Activated CD8-positive, alpha-beta T cell treated with anti-CD3 and anti-CD28 coated beads, Interleukin-2, amount 10 ng/mL, durations not matched to agents 7 days and 5 days (primary cell): ENCODE measurements at places on chromosomes 11 and 22. TPM values are rescaled to one million over a fixed set of nuclear protein-coding genes. Genes with fewer than 3 reads are reported as not detected.

GRCh38 chr11:1930462-1930830, 10.9 kb downstream of the TNNT3 start:
- DNase-seq, result no peak

Gene PIWIL4
- total RNA-seq, result 0.53 TPM

Gene GGTLC3
- total RNA-seq, result not detected

GRCh38 chr11:7490535-7490934, 5.2 kb downstream of the OLFML1 start:
- DNase-seq, result no peak

Gene BIK
- 1.7 TPM for total RNA-seq

Gene ASCL2
- total RNA-seq, result 0.53 TPM

DNA sequence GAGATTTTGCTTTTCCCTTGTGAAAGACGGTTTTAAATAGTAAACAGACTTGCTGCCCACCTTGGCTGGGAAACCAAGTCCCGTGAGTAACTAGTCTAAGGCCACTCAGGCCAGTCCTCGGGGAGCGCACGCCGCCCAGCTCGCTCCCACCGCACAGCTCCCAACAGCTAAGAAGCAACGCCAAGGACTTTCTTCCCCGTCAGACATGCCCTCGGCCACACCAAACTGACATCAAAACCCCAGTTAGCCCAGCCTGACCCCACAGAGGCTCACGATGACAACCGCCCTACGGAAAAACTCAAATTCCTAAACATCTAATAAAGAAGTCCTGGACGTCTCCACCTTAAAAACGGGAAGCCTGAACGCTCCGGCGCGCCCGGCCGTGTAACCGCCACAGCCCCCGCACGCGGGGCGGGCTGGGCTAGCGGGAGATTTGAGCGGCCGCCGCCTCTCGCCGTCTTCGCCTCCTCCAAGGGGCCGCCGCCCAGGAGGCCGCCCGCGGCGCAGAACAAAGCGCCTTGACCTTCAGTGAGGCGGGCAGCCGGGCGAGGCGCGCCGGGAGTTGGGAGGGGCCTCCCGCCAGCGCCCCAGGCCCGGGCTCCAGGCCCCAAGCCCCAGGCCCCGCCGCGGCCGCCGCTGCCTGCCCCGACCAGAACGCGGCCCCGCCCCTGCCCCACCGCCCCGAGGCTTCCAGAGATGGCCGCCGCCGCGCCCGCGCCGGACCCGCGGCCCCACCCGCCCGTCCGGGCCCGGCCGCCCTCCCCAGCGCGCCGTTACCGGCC, 486 bp downstream of the NAP1L4 start:
- peak; percentile 42 for DNase-seq

Gene TEX12
- not detected for total RNA-seq

GRCh38 chr11:128575174-128575960, 12.0 kb downstream of the ETS1 start:
- no peak for DNase-seq

GRCh38 chr11:75635066-75635862, 33.6 kb downstream of the MAP6 start:
- no peak for DNase-seq

Gene SOX6
- not detected for total RNA-seq

- DNase-seq, result peak; percentile 48
Measured at GRCh38 chr11:69382131-69383128, 88.5 kb downstream of the MYEOV start.

Gene C22orf31
- not detected for total RNA-seq

GRCh38 chr11:123484448-123484847, 54.4 kb downstream of the GRAMD1B start:
- no peak for DNase-seq

DNA sequence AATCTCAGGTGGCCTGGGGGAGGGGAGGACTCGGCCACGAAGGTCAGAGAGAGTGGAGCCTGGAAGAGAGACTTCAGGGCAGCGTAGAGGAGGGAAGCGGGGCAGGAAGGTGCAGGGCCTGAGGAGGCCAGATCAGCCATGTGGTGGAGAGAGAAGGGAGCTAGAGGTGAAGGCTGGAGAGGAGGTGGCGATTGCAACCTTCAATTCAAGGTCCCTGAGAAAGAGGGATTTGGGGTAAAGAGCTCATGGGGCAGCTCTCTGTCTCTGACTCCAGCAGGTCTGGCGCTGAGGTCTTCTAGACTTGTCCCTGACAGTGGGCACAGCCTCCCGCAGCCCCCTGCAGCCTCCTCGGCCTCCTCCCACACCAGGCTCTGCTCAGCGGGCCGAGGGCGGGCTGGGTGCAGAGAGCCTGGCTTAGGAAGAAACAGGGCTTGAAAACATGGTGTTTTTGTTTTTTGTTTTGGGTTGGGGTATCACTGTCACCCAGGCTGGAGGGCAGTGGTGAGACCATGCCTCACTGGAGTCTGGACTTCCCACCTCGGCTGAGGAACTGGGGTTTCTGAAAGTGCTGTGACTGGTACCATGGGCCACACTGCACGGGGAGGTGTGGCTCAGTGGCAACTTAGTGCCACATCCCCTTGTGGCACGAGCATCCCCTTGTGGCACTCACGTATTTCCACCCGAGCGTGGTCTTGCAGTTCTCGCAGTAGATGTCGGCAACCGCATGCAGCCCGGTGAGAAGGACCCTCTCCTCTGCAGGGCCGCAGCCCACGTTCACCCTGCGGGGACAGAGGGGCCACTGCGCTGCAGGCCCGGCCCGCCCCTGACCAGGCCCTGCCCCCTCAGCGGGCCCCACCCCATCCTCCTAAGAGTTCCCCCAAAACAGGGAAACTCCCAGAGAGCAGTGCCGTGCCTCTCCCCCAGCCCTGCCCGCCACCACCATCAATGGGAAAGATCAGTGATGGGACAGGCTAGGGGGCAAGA, 32.6 kb downstream of the YPEL1 start:
- DNase-seq, result no peak

GRCh38 chr22:26563022-26563421, 26.9 kb downstream of the TPST2 start:
- DNase-seq, result peak; percentile 35

Gene FDXACB1
- 5.9 TPM for total RNA-seq

GRCh38 chr22:49297286-49297870, 530.3 kb downstream of the BRD1 start:
- DNase-seq, result peak; percentile 16

DNA sequence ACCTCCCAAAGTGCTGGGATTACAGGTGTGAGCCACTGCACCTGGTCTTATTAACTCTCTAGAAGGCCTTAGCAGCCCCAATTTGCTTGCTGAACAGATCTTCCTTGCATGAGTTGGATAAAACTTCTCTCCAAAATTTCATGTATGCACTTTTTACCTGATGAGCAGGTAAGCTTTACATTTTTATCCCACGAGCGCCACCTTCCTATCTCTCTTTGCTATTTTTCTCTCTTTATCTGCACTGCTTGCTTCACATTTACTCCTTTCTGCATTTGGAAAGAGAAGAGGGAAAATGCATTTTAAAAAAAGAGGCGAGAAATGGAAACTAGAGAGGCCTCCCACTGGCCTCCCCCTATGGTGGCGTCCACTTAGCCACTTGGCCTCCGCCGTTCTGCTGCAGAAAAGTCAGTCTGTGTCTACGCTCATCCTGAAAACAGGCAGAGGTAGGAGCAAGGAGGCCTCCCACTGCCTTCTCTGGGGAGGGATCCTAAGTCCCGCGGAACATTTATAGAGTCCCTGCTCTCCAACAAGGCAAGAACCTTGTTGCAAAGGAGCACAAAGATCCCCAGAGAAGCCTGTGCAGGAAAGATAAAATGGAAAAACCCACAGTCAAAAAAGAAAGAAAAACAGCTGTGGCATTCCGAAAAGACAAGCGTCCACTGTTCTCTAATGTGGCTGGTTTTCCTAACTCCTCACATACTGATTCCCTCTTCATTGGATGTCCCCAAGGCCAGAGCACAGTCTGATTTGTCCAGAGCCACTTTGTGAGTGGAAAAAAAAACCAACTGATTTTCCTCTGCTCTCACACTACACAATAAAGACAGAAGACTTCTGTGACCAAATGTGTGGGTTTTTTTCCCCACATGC, 62.2 kb upstream of the INCENP start:
- DNase-seq, result no peak

DNA sequence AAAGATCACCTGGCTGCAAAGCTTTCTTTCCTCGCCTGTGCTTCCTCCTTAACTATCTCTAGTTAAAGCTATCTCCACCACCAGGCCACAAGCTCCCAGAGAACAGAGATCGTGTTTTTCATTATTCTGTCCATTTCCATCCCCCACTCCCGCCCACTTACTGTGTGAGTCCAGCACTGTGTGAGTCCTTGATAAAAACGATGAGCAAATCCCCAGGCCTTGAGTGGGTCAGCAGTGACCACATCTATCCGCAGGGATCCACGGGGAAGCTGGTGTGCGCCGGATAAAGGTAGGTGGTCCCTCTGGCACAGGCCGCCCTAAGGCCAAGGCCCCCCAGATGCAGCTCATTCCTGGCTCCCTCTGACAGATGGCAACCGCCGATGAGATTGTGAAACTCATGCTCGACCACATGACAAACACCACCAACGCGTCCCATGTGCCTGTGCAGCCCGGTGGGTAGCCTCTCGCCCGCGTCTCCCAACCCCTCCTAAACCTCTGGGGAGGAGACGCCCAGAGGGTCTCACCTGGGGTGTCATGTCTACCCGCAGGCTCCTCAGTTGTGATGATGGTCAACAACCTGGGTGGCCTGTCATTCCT, 9.3 kb downstream of the TKFC start:
- no peak for DNase-seq

Gene KRTAP5-8
- total RNA-seq, result not detected

DNA sequence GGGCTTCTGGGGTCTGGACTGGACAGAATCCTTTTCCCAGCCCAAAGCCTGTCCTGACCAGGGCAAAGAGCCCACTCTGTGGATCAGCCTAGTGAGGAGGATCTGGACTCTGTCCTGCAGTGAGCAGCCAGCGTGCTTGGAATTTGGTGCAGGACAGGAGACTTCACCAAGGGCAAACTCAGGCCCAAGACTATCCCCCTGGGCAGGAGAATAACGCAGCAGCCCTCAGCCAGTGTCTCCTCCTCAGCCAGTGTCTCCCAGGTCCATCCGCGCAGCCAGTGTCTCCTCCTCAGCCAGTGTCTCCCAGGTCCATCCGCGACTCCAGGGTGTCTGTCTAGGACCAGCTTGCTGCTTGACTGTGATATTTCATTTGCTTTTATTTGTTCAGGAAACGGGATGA, 1334.0 kb downstream of the TBC1D22A start:
- DNase-seq, result no peak

GRCh38 chr11:1777737-1778136, 14.0 kb upstream of the CTSD start:
- no peak for DNase-seq

DNA sequence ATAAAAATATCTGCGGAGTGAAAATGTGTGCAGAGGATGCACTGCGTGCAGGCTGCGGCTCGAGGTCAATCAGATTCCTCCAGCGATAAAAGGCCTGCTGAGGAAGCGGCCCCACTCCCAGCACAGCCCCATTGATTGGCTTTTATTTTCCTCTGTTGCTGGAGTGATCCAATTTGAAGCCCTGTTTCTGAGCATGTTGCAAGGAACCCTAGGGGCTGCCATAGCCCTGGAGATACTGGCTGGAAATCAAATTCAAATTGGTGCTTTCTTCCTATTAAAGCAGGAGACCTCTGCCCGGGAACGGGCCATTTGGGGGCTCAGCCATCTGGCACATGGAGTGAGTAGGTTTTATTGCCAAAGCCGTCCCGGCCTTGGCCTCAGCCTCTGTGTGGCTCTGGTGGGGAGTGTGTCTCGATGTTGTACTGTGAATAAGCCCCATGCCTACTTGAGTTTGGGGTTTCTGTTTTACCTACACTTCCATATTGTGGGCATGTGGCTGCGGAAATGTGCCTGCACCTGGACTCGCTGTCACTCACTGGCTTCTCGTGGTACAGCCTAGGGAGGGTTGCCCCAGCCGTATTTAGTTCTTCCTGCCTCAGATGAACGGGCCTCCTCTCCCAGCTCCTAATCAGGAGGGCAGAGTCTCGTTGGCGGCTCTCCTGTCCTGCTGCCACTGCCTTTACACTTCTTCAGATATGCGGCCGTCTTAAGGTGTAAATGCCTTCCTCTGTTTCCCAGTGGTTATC, 25.6 kb downstream of the PARVB start:
- no peak for DNase-seq

GRCh38 chr11:28463826-28464225, 355.6 kb downstream of the METTL15 start:
- no peak for DNase-seq

- DNase-seq, result no peak
Measured at GRCh38 chr11:75793966-75794365, 21.0 kb upstream of the UVRAG start.

Gene UPK3A
- total RNA-seq, result not detected

GRCh38 chr11:120063686-120064340, 74.1 kb downstream of the TRIM29 start:
- DNase-seq, result no peak

DNA sequence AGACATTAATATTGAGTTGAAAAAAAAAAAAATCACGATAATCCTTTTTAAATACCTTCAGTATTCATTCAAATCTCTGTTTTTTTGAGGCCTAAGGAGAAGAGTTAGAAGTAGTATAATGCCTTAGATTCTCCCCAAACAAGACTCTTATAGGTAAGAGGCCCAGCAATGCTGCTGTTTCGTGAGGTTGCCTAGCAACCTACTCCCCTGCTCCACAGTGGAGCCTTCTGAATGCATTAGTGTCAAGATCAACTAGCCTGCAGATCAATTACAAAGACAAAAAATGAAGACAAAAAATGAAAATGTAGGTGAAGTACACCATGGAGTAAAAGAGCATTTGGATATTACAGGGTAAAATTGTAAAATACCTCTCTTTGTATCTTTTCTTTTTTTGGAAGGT, 229.8 kb upstream of the LUZP2 start:
- DNase-seq, result no peak

- DNase-seq, result no peak
Measured at GRCh38 chr11:60711276-60711675, 11.9 kb downstream of the MS4A8 start.

- no peak for DNase-seq
Measured at GRCh38 chr11:64705501-64705900, 17.5 kb downstream of the NRXN2 start.

GRCh38 chr22:47292546-47293320, 530.3 kb downstream of the TBC1D22A start:
- DNase-seq, result no peak

DNA sequence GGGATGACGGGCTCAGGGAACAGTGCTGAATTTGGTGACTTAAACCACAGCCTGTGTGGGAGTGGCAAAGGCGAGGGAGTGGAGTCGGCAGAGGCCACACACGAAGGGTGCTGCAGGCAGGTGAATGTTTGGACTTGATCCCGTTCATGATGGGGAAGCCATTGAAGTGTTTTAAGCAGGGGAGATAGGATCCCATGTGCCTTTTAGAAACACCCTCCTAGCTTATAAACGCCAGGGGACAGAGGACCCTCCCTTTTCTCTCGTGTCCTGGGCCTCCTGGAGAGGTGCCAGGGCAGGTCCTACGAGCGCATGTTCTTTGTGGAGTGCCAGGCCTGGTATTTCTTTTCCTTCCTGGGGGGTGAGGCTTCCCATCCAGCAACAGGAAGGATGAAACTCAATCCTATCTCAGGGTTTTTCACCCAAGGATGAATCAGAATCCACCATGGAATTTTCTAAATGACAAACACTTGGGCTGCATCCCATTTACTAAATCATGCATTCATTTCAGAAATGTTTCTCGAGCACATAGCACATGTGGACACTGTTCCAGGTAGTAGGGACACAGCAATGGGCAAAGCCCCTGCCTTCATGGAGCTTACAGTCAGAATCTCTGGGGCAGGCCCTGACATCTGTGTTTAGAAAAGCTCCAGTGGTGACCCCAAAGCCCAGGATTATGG, 59.6 kb downstream of the CHRDL2 start:
- DNase-seq, result no peak

- DNase-seq, result no peak
Measured at GRCh38 chr11:34790620-34791019, 125.6 kb downstream of the APIP start.

GRCh38 chr22:22118987-22119386, 125.6 kb upstream of the VPREB1 start:
- no peak for DNase-seq
